ENCODE measurements at places on chromosomes 1 and 21.

- DNase-seq = peak; percentile 59
Observed at GRCh38 chr1:23452011-23452411, 27.5 kb upstream of the TCEA3 start.

- no peak for DNase-seq
Observed at GRCh38 chr1:204157962-204158361, 6.1 kb upstream of the ETNK2 start.

GRCh38 chr1:116345011-116345410 lies 28.0 kb upstream of the ATP1A1 start:
- DNase-seq = no peak

- DNase-seq = no peak
Observed at GRCh38 chr1:101592845-101593244, 356.0 kb downstream of the S1PR1 start.

DNA sequence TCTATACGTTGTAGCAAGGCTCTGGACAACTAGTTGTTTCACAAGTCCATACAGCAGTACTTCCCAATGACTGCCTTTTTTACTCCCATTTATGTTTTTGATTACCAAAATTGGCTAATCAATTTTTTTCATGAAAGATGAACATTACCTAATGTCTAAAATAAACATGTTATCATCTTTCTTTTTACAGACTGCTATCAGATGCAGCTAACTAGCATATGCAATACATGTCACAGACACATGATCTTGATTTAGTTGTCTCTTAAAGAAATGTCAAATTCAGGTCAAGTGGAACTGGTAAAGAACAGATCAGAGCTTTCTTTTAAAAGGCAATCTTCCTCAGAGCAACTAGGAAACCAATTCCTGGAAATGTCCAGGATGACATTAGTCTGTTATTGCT lies 630 bp upstream of the DBT start:
- DNase-seq = no peak

- no peak for DNase-seq
Observed at GRCh38 chr1:208528578-208529240, 284.5 kb upstream of the PLXNA2 start.
